ENCODE measurements at places on chromosomes 5 and 9.

- no peak for DNase-seq
These were observed 60.7 kb downstream of the SV2C start for GRCh38 chr5:76143884-76144283.

DNA sequence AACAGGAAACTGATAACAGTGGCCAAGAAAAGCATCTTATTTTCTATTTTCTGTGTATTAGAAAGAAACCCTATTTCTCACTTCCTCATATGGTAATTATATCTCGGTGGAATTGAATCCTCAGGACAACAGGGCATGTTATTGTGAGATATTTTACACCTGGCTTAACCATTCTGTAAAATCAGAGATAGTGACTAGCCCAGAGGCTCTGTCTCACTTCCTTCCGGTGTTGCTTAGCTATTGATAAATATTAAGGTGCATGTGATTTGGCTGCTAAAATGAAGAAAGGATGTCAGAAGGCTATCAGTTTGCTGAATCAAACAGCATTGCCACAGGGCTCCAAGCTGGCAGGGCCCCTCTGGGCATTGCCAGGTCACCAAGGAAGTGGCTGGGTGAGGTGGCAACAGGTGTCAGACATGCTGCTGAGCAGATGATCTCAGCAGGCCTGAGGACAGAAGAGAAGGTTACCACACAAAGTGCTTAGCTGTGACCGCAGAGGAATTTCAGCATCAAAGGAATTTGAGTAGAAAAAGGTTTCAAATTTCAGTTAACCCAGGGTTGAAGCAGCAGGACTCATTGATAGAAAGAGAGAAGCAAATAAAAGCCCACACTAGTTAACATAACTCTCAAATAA is 330.7 kb downstream of the PDE4D start:
- no peak for DNase-seq

- DNase-seq, result no peak
These were observed 60.6 kb upstream of the HMHB1 start for GRCh38 chr5:143751342-143751741.

- no peak for DNase-seq
These were observed 98.4 kb upstream of the CAST start for GRCh38 chr5:96563816-96564215.

GRCh38 chr9:69173891-69174615 is at the start of gene TJP2:
Gene TJP2, plus strand, starts transcription at chr9:69174277. Its CDS starts 96 bp downstream, at chr9:69174373.
- DNase-seq, result no peak

GRCh38 chr9:68983522-68984424 is 30.1 kb downstream of the PRKACG start:
- DNase-seq, result no peak

DNA sequence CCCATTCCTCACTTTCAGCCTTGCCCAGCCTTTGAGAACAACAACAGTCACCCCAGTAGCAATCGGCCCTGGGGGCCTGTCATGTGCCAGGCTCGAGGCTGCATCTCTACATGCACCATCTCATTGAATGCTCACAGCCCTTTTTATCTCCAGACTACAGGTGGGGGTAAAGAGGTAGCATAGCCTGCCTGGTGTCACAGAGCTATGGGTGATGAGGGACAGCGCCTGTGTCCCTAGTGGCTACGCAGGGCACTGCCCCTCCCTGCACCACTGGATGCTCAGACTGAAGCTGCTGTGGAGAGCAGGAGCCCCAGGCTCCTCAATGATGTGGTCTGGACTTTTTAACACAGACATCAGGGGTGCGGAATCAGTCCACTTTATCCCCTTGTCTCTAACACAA is 2.8 kb downstream of the CAMK2A start:
- no peak for DNase-seq

- DNase-seq, result no peak
These were observed 116.8 kb upstream of the SHB start for GRCh38 chr9:38185647-38186403.

- DNase-seq, result no peak
These were observed 18.7 kb upstream of the EEIG1 start for GRCh38 chr9:127999461-127999860.

GRCh38 chr5:69467442-69468225 is 25.0 kb upstream of the OCLN start:
- no peak for DNase-seq

DNA sequence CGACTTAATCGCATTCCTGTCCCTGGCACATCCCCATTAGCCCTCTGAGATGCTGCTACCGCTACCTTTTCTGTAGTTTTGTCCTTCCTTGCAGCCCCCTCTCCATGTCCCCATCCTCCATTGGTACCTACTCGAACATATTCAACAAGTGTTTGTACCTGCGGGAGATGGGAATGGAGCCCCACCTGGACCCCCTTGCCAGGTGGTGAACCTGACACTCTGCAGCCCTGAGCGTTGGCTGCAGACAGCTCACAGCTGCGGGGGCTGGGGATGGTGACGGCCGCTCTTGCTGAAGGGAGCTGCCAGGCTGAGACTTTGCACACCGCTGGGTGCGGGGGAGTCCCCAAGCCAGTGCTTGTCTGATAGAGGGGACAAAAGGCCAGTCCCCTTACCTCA is 96.3 kb upstream of the DAP start:
- no peak for DNase-seq

DNA sequence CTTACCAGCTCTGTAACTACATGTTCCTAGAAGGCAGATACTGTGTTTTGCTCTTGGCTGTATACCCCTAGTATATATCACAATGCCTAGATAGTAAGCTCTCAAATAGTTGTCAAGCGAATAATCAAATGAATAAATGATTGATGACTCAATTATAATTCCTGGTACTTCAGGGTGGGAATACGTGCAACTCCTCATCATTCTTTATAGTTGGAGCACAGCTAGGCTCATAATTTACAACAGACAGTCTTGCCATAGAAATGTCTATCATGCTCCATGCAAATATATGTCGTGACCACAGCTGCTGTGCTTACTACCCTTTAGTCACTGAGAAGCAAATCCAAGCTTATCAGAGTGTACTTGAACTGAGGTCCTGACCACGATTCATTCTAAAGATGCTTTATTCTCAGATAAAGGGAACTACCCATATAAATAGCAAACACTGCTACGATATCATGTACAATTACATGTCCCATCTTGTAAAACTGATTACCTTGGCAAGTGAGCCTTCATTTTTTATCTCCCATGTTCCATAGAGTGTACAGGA is 52.1 kb downstream of the STRBP start:
- DNase-seq, result no peak

DNA sequence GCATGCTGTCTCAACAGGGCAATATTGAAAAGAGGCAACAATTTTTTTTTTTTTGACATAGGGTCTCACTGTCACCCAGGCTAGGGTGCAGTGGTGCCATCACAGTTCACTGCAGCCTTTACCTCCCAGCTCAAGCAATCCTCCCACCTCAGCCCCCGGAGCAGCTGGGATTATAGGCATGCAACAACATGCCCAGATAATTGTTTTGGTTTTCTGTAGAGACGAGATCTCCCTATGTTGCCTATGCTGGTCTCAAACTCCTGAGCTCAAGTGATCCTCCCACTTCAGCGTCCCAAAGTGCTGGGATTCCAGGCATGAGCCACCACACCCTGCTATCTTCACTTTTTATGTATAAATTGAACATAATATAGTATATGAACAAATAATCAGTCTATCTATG is 47.6 kb downstream of the PRELID2 start:
- no peak for DNase-seq

GRCh38 chr5:79890930-79891249 is 100.2 kb downstream of the MTX3 start:
- no peak for DNase-seq

GRCh38 chr5:181173027-181173419 is 25.6 kb downstream of the OR2V2 start:
- DNase-seq, result no peak

DNA sequence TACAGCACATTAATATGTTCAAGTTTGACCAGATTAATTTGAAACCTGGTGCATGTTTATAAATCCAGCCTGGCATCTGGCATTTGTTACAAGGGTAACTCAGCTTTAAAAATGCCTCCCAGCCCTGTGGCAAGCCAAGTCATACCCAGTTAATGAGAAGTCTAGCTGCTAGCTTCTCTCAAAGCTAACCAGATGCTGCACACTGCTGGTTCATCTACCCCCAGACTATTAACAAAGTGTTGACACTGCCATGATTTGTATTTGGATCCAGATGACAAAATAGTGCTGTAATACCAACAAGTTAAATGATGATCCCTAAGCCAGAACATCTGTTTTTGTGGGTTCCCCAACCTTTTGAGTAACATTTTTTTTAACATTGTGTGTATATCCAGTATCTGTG is 573.7 kb upstream of the DAB2 start:
- DNase-seq, result no peak

DNA sequence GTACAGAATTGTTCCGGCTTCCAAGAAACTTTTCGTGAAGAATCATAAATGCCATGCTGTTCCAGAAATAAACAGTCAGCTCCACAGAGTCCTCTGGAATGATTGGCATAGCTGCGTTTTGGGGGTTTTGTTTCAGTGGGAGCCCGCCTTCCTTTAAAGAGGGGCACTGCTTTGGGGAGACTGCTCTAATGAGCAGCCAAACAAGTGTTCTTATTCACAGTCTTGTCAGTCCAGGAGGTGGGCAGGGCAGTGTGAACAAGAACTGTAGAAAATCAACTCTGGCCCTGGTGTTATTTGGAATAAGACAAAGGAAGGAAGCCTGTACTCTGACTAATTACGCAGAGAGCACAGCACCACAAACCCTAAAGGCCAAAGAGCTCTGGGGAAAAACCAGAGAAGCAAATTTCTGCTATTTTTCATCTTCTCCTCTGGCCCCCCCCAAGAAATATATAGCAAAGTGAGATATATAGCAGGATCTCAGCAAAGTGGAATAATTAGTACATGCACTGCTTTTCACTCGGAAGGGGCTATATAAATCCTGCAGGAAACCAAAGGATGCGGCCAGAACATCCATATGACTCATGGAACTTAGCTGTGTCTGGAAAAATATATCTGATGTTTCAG is 92.9 kb downstream of the GLDC start:
- no peak for DNase-seq

- DNase-seq, result no peak
These were observed 546.8 kb upstream of the ZNF608 start for GRCh38 chr5:125293223-125293622.

DNA sequence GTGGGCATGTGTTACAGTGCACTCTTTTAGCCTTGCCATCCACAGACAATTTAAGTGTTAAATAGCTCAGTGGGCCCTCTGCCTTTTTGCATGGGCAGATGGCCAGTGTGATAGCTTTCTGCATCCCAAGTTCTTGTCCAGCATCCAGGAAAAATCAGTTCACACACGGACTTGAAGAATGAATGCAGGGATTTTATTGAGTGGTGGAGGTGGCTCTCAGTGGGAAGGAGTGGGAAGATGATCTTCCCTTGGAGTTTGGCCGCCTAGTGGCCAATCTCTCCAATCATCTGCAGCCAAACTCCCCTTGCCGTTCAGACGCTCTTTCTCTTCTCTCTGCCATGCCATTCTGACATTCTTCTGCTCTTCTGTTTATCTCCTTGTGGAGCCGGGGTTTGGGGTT is 322.4 kb upstream of the GRAMD2B start:
- no peak for DNase-seq

DNA sequence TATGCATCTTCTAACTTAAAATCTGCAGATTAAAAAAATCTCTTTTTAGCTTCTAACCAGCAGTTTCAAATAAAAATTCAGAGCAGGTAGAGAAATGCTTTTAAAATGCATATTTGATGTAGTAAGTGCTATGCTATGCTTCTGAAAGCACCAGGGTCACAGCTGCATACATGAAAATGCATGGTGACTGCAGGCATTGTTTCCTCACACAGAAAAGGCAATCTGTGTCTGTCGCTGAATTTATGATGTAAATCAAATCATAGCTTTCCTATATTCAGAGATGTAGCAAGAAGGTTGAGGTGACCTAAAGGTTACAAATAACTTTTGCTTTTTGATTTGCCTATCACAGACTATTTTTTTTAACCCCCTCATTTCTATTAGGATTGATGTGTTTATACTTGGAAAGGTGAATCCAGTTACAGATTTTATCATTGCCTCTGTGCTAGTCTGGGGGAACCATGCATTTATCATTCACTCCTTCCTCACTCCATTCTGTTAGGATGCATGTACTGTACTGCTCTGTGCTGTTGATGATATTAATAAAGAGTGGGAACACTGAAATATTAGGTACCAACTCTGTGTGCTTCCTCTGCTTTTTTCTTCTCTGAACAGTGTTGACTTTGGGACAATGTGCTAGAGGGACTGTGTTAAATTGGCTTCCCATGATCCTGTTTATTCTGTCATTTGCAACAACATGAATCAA is 65.6 kb downstream of the FOCAD start:
- DNase-seq, result no peak

GRCh38 chr9:32340361-32340760 is 44.1 kb upstream of the ACO1 start:
- no peak for DNase-seq

DNA sequence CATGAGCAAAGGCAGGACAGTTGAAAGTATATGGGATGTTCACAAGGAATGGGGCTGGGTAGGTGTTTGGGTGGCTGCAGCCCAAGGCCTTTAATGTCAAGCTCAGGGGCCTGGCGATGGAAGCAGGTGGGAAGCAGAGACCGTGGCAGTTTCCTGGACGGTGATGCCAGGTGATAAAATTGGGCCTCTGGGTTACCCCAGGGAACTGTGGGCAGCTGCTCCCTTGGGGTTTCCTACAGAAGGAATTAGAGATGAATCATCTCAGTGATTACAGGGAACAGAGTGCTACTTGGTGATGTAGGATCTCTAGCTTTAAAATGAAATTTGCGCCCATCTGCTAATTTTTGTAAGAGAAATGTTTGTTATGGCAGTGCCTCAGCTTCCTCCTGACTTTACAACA is 39.2 kb downstream of the TSTD2 start:
- DNase-seq, result no peak

GRCh38 chr5:86971034-86971571 is 296.6 kb upstream of the RASA1 start:
- DNase-seq, result no peak

DNA sequence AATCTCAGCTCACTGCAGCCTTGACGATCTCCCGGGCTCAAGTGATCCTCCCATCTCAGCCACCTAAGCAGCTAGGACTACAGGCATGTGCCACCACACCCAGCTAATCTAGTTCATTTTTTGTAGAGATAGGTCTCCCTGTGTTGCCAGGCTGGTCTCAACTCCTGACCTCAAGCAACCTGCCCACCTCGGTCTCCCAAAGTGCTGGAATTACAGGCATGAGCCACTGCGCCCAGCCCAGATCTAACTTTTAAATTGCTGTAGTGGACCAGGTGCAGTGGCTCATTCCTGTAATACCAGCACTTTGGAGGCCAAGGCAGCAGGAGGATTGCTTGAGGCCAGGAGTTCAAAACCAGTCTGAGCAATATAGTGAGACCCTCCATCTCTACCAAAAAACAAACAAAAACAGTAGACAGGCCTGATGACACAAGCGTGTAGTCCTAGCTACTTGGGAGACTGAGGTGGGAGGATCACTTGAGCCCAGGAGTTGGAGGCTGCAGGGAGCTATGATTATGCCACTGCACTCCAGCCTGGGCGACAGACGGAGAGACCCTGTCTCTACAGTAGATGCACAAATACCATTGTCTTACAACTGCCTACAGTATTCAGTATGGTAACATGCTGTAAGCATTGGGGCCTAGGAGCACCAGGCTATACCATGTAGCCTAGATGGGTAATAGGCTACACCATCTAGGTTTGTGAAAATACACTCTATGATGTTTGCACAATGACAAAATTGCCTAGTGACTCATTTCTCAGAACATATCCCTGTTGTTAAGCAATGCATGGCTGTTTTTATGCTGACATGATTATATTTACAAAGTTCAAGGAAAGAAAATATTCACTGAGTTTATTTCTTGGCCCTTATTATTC is 1.5 kb upstream of the SIT1 start:
- no peak for DNase-seq
